ENCODE measurements at places on chromosomes 12 and 14.

DNA sequence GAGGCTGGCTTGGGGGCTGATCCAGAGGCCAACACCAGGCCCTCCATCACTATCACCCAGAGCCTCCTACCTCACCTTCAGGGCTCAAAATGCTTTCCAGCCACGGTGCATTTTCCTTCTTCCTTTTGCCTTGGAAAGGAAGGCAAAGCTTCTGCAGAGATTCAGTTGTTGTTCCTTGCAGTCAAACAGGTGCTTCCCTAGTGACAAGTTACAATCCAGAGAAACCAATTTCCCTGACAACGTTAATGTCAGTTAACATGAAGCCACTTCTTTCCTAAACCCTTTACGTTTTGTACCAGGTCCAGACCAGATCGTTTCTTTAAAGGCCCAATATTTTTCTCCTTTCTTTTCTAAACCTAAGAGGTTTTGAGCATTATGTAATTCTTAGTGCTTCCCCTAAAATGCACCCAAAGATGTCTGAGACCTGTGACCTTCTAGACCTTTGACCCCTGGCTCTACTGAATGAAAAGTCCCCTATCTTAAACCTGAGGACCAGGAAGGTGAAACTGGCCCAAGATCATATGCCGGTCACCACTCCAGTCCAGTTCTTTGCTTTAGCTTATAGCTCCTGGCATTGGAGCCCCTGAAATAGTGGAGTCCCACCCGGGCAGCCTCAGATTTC is 211.5 kb downstream of the SLC41A2 start:
- DNase-seq, result no peak

DNA sequence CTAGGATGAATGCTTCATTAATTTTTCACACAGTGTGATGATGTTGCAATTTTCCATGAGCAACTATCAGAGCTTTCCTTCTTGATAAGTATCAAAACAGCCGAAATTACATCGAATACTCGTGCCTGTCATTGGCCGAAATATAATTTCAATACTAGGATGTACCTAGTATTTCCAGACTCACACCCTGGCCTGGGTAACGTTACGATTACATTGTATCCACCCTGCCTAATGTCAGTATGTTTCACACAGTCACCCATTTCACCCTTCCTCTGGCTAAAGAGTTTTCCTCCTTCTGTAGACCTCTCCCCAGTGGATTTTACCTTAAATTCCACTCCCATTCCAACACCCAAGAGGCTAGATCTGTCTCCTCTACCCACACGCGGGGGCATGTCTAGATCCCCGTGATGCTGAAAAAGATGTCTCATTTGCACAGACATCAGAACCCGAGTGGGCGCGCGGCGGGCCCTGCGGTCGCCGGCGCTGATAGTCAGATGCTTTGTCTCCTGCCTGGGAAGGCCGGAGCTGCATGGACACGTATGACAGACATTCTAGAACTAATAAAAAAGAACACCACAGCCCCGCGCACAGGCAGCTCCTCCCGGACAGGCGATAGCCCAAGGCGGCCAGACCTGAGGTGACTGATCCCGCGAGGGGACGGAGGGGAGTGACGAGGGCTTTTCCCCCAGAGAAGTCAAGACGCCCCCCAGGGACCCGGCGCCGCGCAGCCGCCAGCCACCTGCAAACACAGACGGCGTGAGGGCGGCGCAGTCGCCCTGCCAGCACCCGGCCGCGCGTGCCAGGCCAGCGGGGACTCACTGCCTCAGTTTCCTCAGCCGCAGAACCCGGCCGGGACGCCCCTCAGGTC is 723 bp downstream of the KIF21A start:
- peak; percentile 30 for DNase-seq

DNA sequence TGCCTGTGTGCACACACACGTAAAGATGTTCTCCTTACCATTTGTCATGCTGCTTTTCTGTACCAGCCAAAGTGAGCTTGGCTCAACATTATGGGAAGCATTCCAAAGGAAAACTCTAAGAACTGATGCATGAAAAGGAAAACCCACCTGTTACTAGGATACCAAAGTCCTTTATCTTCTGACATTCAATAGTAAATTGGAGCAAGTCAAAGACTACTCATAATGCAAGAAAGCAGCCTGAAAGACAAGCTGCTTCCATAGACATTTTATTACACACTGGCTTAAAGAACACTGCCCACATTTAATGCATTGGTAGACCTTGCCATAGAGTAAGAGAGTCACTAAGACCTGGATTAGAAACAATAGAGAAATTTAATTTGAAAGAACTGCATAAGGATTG is 159.0 kb downstream of the LRIG3 start:
- no peak for DNase-seq

DNA sequence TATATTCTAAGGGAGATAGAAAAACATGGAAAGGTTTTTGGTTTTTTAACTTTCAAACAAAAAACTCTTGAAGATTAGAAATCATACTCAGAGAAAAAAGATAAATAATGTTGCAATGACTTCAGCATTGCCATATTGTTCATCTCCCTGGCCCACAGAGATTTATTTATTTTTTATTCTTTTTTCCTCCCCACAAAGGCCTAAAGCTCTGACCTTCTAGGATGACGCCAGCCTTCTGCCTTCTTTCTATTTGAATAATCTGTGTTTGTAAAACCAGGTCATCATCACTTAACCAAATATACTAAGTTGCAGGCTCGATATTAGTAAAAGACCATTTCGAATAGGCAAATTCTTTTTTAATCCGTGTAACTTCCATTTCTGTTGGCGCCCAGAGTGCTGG is 4.4 kb upstream of the DCP1B start:
- no peak for DNase-seq

- no peak for DNase-seq
These were observed 9.6 kb downstream of the FLRT2 start for GRCh38 chr14:85539510-85539909.

DNA sequence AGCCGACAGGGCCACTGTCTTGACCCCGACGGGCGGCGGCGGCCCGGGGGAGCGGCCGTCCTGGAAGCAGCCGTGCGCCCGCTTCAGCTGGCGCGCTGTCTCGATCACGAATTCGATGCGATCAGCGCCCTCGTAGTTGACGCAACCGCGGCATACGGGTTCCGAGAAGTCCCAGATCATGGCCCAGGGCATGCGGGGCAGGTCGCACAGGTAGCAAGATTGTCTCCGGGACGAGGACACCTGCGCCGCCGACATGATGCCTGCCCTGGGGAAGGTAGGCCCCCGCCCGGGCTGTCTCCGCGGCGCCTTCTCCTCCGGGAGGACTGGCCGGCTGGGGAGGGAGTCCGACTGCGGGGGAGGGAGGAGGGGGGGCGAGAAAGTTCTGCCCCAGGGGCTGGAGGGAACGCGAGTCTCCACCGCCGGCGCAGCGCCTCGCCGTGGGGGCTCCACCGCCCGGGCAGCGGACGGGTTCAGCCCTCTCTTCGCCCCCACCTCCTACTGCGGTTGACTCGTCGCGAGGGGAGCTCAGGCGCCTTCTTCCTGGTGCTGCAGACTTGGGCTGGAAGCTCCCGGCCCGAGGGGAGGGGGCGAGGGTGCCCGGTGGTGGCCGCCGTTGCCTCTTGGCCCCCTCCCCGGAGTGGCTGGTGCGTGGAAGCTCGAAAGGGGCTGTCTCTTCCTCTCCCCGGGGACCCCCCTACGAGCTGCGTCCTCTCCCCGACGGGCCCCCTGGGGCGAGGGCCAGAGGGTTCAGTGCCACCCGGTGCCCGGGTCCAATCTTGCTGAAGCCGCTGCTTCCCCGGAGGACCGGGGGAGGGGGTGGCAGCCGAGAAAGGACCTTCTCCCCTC is 747 bp downstream of the IRF2BPL start:
- DNase-seq, result peak; percentile 73

DNA sequence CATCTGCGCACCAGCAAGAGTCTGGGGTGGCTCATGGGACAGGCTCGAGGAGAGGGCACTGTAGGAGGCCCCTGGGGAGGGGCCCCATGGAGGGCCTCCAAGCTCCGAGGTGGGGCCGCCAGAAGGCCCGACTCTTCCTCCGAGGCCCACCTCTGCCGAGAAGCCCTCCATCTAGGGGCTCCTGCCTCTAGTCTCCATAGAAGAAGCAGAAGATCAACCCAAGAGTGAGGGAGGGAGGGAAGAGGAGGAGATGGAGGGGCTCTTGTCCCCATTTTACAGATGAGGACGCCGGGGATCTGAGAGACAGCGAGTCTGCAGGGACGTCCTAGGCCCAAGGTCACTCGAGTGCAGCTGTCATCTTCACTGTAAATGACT is 41.2 kb downstream of the DIO3 start:
- DNase-seq, result no peak

- DNase-seq, result peak; percentile 38
These were observed 178.6 kb downstream of the ADGRD1 start for GRCh38 chr12:131132118-131132892.

DNA sequence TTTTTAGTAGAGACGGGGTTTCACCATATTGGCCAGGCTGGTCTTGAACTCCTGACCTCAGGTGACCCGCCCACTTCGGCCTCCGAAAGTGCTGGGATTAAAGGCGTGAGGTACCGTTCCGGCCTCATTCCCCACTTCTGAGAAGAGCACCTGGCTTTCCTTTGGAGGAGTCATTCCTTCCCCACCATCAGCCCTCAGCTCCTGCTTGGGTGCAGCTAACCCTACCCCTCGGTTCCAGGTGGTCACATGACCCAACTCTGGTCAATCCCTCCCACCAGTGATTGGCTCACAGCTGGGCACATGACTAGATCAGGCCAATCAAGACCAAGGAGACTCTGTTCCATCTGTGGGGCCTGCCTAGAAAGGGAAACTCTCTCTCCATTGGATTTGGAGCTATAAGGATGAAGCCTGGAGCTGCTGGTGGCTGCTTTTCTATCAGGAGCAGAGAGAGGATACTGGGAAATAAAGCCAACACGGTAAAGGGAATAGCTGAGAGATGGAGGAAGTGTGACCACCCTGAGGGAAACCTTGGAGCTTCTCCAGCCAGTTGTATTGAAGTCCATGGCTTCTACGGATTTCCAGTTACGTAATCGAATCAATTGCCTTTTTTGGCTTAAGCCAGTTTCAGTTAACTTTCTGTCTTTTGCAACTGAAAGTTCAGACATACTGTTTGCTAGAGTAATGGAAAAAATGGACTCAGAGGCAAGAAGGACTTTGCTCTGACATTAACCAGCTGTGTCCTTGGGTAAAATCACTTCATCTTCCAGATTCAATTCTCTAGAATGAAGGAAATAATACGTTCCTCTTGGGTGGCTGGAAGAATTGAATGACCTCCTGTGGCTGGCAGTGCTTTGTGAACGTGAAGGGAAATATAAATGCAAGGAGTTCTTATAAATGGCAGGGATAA is 19.7 kb upstream of the IFT81 start:
- DNase-seq, result no peak

DNA sequence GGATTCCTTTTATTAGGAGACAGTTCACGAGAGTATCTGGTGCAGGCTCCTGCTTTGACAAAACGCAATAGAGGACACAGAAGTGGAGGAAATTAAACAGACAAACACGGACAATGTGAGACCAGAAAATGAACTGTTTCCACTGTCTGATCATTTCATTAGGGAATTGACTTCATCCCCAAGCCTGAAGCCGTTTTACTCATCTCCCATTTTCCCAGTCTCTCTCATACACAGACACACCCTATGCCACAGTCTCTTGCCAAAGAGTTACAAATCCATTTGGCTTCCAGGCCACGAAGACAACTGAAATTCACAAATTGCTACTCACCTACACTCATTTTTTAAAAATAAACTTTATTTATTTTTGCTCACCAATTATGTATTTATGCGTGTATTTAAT is 1087.8 kb upstream of the TMEM132C start:
- no peak for DNase-seq

GRCh38 chr12:72748971-72749370 is 476.8 kb downstream of the TRHDE start:
- peak; percentile 46 for DNase-seq

DNA sequence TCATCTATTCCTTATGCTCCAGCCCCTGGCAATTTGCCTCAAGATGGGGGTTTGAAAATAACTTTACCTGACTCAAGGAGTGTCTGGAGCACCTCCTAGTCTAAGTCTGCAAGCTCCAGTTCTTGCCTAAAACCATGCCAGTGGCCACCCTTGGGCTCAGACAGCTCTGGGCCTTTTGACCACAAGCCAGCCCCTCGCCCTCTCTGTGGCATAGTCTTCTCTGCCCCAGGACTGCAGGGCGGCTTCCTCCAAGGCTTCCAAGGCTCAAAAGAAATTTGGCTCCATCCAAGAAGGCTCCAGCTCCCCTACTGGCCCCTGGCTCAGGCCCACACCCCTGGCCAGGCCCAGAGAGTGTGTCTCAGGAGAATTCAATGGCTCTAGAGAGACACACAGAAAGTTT is 14.8 kb downstream of the ACVRL1 start:
- no peak for DNase-seq

- no peak for DNase-seq
These were observed 15.0 kb downstream of the POLE start for GRCh38 chr12:132672116-132672515.

GRCh38 chr12:25051656-25052195 is 102.8 kb upstream of the BCAT1 start:
- peak; percentile 51 for DNase-seq

- DNase-seq, result no peak
These were observed 205.7 kb downstream of the TTC8 start for GRCh38 chr14:89029961-89030694.

DNA sequence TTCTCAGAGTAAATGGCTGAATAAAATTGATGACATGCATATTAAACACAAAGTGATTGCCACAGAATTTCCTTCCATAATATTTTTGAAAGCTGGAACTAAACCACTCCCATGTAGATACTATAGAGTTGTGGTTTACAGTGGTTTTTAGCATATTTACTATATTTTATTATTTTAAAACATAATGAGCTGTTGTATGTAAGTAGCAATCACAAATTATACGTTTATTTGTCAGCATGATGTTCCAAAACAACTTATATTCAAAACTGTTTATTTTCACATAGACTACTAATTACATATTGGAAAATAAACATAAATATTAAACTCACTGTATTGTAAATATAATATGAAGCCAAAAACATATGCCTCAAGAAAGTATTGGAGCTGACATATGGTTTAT is 77.2 kb downstream of the NAV3 start:
- DNase-seq, result no peak

- DNase-seq, result no peak
These were observed 32.5 kb upstream of the NXPH4 start for GRCh38 chr12:57183939-57184725.

- peak; percentile 49 for DNase-seq
These were observed 132.9 kb upstream of the DAAM1 start for GRCh38 chr14:59055439-59056045.

- no peak for DNase-seq
These were observed 60.0 kb downstream of the PTPRB start for GRCh38 chr12:70577283-70577634.

DNA sequence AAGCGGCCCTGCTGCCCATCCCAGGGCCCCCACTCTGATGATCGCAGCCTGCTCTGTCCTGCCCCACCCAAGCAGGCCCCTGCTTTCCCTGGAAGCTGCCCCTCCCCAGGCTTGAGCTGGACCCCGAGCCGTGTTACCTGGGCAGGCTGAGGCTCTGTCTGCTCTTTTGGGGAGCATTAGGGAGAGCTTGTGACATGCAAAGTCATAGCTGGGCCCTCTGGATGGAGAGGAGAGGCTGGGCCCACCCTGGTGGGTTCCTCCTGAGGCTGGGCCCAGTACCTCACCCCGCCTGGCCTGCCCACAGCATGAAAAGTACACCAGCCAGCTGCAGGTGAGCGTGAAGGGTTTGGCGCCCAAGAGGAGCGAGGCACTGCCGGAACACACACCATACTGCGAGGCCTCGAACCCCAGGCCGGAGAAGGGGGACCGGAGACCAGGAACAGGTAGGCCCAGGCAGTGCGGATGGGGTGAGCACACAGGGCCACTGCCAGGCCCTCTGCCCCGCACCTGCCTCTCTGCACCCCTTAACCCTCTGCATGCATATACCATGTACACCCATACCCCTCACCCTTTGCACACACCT is 15.0 kb downstream of the CEP170B start:
- DNase-seq, result no peak

- DNase-seq, result no peak
These were observed 30.9 kb downstream of the ABCB9 start for GRCh38 chr12:122935318-122935717.

All from inflammatory macrophage (primary cell).